T-helper 2 cell (primary cell): ENCODE measurements at places on chromosomes 11 and 22.

- DNase-seq, result no peak
Observed at GRCh38 chr11:131372234-131372962, 2.0 kb downstream of the NTM start.

GRCh38 chr22:50610041-50610451 lies 9.5 kb downstream of the MAPK8IP2 start:
- DNase-seq, result no peak

DNA sequence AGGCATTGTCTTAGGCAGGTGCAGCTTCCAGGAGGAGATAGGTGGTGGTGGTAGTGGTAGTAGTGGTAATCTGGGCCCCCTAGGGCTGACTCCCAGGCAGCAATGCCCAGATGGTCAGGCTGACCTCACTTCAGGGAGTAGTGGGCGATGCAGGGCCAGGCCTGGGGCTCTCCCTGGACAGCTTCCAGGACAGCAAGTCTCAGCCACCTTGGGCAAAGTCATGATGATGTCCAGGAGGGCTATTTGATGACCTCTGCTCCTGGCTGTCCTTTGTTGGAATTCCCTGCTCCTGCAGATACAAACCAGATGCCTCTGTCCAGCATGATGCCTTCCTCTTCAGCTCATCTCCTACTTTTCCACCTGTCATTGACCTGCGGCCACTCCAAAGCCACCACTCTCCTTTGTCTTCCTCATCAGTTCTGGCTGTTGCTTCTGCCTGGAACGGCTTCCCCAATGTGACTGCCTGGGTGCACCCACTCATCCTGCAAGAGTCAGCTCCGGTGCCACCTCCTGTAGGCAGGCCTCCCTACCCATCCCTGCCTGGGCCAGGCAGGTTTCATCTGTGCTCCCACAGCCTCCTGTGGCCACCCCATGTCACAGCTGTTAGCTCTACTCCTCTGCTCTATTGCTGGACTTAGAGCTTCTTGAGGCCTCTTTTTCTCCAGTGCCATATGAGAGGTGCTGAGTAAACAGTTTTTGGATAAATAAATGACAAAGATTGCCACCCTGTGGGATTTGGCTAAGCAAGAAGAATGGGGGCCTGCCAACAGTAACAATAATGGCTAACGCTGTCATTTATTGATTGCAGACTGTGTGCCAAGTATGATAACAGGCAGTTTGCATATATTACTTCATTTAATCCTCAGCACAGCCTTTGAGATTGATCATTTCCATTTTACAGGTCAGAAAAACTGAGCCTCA lies 172.9 kb upstream of the NECTIN1 start:
- DNase-seq, result no peak

DNA sequence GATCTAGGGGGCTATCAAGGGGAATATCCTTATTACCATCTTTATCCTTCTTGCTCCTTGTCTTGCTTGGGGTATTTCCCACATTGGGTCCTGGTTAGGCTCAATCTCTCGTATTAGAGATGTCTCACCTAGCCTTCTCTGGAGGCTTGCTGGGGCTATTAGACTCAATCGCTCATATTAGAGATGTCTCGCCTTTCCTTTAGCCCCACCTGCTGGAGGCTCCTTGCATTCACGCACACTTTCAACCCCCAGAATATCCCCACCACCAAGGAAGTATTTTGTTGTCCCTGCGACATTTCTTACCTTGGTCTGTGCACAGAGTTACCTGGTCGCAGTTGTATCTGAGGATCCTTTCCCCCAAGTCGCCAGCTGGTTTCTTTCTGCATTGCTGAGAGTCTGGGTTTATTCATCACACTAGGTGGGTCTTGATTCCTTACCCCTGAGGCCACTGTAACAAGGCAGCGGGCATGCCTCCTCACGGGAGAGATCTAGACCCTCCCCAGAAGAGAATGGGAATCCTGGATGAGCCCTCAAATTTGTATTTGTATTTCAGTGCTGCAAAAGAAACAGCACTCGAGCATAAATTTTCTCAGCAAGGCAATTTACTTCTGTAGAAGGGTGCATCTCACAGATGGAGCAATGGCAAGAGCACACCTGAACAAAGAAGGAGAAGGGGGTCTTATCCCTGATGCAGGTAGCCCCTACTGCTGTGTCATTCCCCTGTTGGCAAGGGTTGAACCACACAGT lies 15.9 kb upstream of the HYLS1 start:
- DNase-seq, result no peak

DNA sequence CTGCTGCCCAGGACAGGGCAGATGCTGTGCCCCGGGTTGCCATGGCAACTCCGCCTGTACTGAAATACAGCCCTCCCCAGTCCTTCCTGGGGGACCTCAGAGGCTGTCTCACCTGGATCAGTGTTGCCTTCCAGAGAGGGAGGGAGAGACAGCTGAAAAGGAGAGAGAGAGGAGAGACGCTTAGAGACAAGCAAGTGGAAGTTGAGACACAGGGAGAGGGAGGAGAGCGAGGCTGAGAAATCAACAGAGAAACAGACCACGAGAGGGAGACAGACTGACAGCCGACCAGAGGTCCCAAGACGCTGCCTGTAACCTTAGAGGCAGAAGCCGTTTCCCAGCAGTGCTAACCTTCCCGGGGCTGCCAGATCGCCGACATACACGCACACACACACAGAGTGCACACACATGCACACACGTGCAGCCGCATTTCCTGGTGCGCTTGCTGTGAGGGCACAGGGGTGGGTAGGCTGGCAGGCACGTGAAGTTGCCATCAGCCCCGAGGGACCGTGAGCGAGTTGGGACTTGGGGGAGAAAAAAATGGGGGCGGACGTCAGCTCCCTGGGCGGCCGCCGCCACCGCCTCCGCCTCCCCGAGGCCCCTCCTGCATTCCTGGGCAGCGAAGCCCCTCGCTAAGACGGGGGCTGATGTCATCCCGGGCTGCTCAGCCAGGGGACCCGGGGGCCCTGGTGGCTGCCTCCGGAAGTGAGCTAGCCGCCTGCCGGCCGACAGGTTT lies 88.6 kb upstream of the CRYBB3 start:
- no peak for DNase-seq

DNA sequence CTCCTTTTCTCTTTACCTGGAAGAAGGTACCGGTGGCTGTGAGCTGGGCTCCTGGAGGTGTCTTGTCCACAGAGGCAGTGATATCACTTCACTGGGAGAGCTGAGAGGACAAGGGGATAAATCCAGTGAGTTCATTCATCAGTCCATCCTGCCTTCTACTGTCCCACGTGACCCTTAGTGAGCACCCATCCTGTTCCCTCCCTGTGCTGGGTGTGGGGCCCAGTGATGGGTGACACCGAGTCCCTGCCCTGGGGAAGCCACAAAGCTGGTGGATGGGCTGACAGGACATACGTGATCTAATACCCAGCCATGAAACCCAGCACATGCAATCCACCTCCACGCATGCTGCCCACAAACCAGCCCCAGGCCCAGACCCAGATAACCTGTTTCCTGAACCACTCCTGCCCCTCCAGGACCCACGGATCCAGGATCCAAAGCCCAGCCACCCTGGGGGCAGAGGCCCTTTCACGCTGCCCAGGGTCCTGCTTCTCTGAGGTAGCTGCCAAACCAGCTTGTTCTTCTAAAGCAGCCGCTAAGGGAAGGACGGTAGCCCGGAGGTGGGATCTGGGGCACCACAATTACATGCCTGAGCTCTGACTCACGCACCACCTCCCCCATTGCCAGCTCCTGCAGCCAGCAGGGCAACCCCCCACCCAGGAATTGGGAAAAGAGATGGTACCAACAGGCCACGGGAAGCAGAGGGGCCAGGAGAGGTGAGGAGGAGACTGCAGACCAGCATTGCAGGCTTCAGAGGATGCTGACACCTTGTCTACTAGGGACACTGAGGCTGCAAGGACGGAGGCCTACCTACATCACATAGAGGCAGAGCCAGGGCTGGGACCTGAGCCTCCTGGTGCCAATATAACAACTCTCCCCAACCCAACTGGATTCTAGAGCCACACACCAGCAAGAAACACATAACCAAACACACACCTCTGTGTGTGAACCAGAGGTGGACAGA lies 35.2 kb downstream of the GDPD5 start:
- DNase-seq, result no peak

DNA sequence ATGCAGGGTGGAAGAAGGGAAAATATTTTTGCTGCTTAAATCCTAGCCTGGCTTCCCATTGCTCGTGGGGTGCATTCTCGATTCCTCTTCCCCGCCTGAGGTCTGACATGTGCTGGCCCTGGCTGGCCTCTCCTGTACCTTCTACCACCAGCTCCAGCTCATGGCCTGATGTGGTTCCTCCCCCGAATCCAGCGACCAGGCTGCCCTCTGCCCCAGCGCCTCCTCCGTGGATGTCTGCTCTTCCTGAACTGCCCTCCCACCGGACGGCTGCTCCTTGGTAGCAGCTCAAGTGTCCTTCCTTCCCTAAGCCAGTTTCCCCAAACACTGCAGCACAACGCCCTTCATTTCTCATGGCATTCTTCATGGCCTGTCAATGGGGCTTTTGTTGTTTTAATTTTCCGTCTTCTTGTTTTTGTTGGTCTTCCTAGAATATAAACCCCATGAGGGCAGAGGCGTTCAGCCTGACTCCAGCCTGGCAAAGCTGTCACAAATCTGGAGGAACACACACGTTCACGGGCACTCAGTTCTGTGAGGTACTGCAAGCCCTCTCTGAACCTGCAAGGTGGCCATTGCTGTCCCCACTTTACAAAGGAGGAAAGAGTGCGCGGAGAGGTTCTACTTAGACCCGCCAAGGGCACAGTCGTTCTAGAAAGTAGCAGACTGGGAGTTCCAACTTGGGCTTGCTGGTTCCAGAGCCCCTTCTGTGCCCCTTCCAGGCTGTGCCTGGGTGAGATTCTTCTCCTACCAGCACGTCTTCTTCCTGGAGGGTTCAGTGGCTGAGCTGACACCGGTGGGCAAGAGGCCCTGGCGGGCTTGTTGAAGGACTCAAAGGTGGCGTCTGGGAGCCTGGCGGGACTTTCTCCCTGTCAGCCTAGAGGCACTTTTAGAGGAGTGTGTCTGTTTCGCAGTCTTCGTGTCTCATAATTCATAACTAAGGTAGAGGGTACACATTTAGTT lies 953 bp upstream of the LRP5 start:
- DNase-seq, result no peak

- DNase-seq, result no peak
Observed at GRCh38 chr11:65584723-65585171, 8.9 kb downstream of the EHBP1L1 start.

- DNase-seq, result no peak
Observed at GRCh38 chr11:118102721-118103261, 16.0 kb upstream of the SMIM35 start.

- DNase-seq, result no peak
Observed at GRCh38 chr11:31355131-31355530, 14.4 kb downstream of the DCDC1 start.

GRCh38 chr22:22702237-22703202 lies 58.1 kb downstream of the GGTLC2 start:
- no peak for DNase-seq
